ENCODE measurements at places on chromosomes 6 and 20.

DNA sequence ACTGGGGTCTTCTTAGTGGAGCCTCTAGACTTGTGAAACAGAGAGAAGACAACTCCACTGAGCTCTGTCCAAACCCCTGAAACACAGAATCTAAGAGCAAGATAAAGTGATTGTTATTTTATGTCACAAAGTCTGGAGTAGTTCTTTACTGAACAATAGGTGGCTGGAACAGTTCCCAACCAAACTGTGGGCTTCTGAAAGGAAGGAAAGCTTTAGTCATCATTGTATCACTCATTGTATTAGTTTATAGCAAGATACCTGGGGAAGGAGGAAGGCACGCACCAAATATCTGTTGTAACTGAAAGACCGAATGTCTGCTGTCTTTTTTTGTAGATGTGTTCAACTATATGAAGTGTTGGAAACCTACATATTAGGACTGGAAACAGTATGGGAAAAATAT lies 284.9 kb upstream of the TBX18 start:
- no peak for DNase-seq

DNA sequence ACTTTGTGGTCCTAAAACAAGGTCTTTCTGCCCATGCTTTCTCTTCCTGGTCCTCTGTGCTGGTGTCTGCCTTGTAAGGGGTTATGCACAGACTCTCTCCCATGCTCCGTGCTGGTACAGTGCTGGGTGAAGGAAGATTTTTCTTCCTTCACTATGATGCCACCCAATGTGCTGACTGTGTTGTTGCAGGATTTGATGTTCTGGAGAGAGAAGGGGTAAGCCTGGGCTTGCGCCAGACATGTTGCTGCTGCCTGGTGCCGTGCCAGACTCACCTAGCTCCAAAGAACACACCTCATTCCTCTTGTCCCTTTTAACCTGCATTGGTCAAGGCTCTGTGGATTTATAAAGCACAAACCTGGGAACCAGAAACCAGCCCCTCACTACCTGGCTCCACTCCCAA lies 28.4 kb upstream of the ARMH2 start:
- no peak for DNase-seq

- no peak for DNase-seq
Observed at GRCh38 chr6:95784019-95784418, 206.7 kb downstream of the MANEA start.

DNA sequence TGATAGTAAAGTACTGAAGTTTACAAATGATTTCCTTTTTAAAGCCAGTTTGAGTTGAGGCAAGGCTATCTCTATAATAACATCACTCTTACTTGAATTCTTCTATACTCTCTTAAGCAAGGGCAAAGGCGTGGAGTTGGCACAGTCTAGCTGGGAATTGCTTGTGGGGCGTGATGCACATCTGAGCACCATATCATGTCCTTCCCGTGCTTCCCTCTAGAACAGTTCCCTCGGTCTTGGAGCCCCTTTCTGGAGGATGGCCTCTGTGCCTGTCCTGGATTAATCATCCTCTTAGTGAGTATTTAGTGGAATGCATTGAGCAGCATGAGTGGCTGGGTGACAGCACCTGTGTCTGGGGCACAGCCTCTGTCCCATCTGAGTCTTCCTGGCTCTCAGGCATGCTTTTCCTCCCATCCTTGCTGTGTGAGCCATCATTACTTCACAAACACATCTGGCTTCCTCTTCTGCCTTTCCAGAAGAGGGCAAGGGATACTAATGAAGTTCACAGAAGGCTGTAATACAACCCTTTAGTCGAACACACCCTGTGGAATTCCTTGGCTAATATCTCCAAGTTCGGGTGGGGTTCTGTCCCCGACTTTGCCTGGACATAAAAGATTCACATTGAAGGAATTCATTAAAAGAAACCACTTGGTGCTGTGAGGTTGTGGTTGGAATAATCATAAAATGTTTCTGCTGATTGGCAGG lies 188.2 kb downstream of the FNDC1 start:
- DNase-seq: no peak

GRCh38 chr20:14951707-14952418 lies 614.5 kb upstream of the FLRT3 start:
- DNase-seq: no peak

- DNase-seq: no peak
Observed at GRCh38 chr20:41290804-41291389, 26.6 kb downstream of the ZHX3 start.

DNA sequence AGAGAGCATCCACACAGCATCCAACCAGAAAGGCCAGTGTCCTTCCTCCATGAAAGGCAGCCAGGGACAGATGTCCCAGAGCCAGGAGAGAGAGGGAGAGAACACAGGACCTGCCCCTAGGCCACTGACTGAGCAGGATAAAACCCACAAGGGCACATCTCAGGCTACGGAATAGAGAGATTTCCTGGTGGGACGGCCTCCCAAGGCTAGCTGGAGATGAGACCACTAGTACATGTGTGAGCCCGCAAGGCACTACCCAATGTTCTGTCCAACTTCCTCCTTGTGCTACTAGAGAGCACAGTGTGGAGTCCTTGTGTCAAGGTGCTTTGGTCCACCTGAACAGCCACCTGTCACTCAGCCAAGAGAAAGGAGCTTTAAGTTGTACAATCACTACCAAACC lies 44.2 kb downstream of the PLCG1 start:
- DNase-seq: no peak

- no peak for DNase-seq
Observed at GRCh38 chr6:93105017-93105416, 314.3 kb downstream of the EPHA7 start.

GRCh38 chr20:58233881-58234528 lies 5.6 kb upstream of the ANKRD60 start:
- DNase-seq: peak; percentile 58

DNA sequence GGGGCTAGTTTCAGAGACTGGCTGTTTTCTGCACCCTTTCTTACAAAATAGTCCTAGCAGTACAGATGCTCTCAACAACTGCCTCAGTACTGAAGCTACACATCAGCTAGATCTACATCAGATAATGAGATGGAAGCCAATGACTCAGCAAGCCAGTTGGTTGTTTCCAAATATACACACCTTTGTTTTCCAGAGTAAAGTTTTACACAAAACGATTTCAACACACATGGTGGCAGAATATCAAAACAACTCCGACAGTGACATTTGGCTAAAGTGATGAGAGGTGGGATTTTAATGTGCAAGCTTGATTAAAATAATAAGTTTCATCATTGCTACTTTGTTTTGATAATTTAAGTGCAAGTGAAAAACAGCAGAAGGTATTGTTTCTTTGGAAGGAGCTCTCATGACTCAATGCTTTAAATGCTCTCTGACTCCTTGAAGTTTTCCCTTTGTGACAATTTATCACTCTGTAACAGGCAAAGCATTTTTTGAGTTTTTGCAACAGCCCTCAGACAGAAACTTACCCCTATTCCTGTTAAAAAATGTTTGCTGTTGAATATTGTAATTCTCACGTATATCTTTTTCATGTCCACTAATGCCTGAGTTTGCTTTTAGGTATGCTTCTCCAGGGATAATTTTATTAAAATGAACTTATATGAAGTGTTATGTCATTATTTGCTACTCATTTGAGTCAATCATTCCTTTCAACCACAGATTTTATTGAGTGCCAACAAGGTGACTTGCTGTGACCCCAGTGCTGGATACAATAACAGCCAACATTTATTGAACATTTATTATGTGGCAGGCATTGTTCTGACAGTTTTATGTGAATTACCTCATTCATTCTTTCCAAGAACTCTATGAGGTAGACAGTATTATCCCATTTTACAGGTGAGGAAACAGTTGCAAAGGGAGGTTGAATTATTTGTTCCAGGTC lies 882.0 kb downstream of the TFAP2A start:
- no peak for DNase-seq

GRCh38 chr6:107786709-107787588 lies 37.2 kb downstream of the SCML4 start:
- DNase-seq: peak; percentile 28

- DNase-seq: no peak
Observed at GRCh38 chr6:84074988-84075781, 41.6 kb downstream of the MRAP2 start.

GRCh38 chr6:125310994-125311649 lies 9.4 kb upstream of the HDDC2 start:
- no peak for DNase-seq

- no peak for DNase-seq
Observed at GRCh38 chr6:36685166-36685924, 6.8 kb downstream of the CDKN1A start.

DNA sequence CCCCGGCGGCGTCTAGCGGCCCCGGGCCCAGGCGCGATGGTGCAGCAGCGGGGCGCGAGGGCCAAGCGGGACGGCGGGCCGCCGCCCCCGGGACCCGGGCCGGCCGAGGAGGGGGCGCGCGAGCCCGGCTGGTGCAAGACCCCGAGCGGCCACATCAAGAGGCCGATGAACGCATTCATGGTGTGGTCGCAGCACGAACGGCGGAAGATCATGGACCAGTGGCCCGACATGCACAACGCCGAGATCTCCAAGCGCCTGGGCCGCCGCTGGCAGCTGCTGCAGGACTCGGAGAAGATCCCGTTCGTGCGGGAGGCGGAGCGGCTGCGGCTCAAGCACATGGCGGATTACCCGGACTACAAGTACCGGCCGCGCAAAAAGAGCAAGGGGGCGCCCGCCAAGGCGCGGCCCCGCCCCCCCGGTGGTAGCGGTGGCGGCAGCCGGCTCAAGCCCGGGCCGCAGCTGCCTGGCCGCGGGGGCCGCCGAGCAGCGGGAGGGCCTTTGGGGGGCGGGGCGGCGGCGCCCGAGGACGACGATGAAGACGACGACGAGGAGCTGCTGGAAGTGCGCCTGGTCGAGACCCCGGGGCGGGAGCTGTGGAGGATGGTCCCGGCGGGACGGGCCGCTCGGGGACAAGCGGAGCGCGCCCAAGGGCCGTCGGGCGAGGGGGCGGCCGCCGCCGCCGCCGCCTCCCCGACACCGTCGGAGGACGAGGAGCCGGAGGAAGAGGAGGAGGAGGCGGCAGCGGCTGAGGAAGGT lies 715 bp downstream of the SOX12 start:
- peak; percentile 64 for DNase-seq

GRCh38 chr20:59363101-59363500 lies 62.7 kb downstream of the EDN3 start:
- no peak for DNase-seq

- DNase-seq: no peak
Observed at GRCh38 chr6:126086560-126086959, 100.2 kb downstream of the TRMT11 start.

DNA sequence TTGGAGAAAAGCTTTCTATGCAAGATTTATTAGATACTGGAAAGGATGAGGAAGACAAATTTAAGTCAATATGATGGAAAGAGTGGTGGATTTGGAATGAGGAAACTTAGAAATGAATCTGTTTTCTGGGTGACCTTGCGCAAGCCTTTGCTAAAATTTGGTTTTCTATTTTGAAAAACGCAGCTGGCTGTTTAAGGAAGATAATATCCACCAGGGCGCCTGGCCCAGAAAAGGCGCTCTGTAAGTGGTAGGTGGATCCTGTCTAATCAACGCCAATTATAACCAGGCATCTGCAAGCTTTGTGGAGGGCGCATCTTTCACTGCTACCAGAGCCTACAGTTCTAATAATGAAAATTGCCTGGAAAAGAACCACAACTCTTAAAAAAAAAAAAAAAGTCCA lies 398 bp upstream of the SPATS1 start:
- no peak for DNase-seq

- no peak for DNase-seq
Observed at GRCh38 chr6:125205931-125206330, 52.4 kb downstream of the TPD52L1 start.

DNA sequence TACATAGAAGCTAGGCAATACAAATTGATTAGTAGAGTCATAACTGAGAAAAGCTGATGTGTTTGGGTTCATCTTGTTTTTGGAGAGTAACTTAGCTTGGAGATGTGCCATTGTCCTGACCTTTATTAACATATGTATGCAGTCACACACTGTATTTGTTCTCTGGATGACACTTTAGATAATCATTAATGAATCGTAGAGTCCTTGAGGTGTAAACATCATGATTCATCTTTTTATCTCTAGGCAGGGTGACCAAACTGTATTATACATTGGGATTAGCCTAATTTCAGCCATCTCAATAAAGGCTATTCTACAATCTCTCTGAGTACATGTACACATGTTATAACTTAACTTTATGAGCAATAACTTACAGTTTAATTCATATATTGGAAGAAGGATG lies 3.6 kb upstream of the MTCL3 start:
- DNase-seq: no peak

DNA sequence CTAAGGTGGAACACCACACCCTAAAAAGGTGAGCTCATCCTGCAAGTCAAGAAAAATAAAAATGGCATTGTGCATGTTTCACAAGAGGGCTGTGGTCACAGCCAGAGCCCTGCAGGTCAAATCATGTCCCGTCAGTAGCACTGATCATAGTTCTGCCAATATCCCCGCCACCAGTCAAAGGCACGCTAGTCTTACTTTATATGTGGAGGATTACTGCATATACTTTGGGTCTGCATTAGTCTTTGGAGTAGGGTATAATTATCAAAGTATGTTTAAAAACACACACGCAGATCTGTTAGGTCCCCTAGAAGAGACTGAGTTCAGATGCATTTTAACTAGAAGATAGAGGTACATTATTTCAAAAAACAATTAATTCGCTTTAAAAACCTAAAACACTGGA lies 1.8 kb downstream of the PERP start:
- DNase-seq: no peak

DNA sequence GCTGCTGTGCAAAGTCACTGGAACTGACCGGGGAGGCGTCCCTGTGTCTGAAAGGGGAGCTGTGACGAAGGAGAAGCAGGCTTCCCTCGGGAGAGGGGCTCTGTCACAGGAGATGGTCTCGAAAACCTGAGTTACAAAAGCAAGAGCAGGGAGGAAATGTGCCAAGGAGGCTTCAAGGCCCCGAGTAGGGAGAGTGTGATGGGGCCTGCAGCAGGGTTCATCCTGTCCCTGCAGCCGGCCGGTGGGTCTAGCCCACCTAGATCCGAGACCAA lies 16.7 kb downstream of the DYNLT1 start:
- DNase-seq: no peak

DNA sequence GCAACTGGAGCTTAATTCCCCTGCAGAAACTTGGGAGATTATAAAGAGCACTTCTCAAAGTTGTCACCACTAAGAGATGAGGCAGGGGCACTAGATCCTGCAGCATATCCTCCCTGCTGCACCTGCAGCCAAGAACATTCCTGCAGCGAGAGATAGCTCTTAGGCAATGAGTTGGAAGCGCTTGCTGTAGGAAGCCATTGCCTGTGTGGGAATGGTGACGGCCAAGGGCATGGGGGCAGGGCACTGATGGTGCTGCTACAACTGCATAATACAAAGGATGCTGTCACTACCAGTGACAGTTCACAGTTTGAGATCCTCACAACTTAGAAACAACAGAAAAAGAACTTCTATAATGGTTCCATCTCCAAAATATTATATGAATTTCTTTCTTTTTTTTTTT lies 89.9 kb downstream of the CDS2 start:
- DNase-seq: no peak

DNA sequence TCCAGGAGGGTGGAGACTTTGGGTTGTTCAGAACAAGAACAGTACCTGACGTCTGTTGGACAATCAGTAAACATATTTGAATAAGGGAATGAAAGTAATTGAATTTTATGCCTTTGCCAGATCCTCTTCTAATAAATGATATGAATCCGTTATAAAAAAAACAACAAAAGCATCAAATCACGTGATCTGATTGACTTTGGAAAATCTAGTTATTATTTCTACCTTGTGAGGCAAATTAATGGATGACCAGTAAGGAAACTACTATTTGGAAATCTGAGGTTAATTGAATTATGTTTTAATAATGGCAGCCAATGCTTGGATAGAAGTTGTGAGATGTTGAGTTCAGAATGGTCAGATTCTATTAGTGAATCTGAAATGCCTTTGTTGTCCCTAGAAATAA lies 399.5 kb downstream of the TFAP2B start:
- no peak for DNase-seq

GRCh38 chr6:53565886-53566285 lies 21.0 kb upstream of the GCLC start:
- DNase-seq: no peak
